ENCODE measurements at places on chromosomes 2 and 18.
A peak's percentile ranks its signal among the peaks of the same experiment; 100 is the strongest.

DNA sequence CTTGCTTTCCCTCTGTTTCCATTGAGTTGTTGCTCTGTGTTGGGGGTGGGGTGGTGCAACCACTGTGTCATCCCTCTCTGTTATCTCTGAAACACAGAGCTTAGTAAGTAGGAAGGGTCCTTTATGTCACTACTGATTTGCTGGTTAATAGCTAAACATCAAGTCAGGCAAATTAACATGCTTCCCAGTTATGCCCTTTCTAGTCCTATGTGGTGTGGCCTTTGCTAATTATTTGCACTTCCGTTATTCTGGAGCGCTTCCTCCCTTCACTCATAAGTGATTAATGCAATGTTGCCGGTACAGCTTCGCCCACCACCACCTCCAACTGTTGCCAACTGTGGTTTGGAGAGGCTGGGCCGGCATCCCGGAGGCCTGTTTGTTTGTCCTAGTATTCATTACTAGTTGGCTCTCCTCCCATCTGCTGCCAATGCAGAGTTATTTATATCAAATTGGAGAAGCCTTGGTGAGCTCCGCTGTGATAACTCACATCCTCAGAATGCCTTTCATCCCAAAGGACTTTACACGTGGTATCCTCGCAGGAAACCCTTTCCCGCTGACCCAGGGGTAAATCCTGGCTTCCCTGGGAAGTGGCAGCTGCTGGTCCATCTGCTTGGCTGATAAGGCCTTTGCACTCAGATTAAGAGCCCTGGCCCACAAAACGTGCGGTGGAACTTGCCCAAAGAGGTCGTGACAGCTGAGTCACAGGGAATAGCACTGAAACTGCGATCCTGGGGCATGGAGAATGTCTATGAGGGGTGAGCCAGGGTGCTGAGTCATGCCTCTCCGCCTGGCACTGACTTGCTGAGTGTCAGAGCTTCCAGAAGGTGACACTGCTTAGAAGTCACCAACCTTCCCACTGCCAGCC is 72.0 kb upstream of the ZCCHC2 start:
- peak; percentile 99 for DNase-seq

GRCh38 chr2:163887182-163887581 is 151.4 kb upstream of the FIGN start:
- no peak for DNase-seq

- DNase-seq = no peak
Observed at GRCh38 chr2:229416116-229416694, 145.1 kb upstream of the PID1 start.

GRCh38 chr2:43345391-43345813 is 119.0 kb upstream of the ZFP36L2 start:
- no peak for DNase-seq

DNA sequence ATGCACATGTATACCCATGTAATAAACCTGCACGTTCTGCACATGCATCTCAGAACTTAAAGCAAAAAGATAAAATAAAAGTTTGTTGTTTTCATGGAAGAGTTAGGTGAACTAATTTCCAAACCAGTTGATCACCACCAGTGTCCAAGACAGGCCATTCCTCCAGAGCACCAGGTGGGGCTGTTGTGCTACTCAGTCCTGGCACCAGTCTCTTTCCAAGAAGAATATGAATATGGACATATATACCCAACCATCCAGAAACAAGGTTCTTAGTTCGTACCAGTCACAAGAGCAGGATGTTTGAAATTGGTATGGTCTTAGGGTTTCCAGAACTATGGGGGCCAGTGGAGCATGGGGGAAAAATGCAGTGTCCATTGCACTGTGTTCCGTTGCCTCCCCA is 17.2 kb upstream of the TNP1 start:
- no peak for DNase-seq

- DNase-seq = no peak
Observed at GRCh38 chr2:226115832-226116200, 683.8 kb downstream of the IRS1 start.
